GM03348 (cell line): ENCODE measurements at places on chromosomes 7 and 10.

- DNase-seq: no peak
Measured at GRCh38 chr7:88398459-88398858, 91.8 kb upstream of the STEAP4 start.

GRCh38 chr7:42359946-42360345 lies 122.9 kb upstream of the GLI3 start:
- DNase-seq: no peak

DNA sequence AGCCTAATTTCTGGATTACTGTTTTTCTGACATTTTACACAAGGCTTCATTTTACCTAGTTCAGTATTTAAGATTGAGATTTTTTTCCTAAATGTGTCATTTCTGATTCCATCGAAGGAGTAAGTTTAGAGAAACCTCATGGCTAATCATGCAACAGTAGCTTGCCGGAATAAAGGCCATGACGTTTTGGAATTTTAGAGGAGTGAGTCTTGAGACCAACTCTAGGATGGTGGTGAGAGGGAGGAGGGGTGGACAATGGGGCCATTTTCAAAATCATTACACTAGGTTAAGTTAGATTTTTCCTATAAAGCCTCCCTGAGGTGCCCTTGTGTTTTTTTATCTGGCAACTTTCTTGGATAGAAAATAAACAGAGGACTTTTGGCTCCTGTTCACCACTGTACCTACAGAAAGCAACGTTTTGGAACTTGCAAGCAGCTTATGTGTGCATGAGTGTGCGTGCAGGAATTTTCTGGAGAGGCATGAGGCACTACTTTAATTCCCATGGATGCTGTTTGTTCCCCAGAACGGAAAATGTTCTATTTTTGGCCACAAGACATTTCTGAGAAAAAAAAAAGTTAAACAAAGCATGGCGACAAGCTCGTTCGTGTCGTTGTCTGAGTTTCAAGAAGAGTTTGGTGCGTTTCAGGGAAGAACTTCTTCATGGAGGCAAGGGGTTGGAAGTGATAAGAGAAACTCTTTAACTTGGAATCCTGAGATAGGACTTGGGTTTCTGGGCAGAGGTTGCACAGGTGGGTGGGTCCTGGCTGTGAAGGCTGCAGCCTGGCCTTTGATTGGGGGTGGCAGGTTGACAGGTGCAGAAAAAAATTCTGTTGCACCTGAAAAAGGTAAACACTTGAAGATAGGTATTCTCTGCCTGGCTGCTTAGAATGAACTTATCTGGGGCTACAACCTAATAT lies 178.1 kb downstream of the PTEN start:
- DNase-seq: peak; percentile 39

- DNase-seq: peak; percentile 19
Measured at GRCh38 chr7:46990761-46991160, 591.1 kb downstream of the TNS3 start.

GRCh38 chr7:24812305-24812945 lies 55.2 kb upstream of the GSDME start:
- DNase-seq: peak; percentile 71

DNA sequence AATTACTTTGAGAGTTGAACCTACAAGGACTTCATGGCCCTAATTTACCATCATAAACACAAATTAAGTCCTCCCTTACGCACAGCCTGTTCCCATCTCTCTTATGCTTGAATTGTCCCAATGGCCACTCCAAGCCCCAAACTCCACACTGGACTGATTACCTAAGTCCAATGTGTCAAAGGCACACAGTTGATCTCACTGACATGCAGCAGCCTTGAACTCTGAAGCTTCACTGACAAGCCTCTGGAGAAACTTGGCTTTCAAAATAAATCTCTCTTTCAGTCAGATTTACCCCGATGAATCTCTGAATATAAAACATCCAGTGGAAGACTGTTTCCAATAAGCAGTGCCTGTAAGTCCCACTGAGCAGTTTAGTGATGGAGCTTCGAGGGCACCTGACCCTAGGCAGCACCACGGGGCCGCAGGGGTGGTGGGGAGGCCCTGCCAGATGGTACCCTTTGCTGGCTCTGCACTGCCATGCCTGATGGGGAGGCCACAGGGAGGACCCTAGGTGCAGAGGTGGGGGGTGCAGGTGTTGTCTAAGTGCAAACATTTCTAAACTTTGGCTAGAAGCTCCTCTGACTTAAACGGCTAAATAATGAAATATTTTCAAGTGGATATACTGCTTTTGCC lies 3.3 kb upstream of the MAT1A start:
- no peak for DNase-seq

DNA sequence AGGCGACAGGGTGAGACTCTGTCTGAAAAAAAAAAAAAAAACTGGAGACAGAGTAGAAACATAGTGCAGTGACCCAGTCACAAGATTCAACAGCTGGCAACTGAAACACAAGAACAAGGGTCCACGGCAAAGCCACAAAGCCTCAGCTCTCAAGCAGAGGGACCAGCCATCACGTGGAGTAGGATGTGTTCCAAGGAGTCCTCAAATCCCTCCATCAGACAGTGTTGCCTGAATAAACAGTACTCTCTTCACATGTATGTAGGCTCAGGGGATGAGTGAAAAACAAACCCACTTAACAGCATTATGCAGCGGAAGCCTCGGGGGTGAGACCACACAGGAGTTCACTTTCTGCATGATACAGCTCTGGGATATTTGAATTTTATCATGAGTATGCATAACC lies 62.0 kb downstream of the SLIT1 start:
- DNase-seq: no peak

DNA sequence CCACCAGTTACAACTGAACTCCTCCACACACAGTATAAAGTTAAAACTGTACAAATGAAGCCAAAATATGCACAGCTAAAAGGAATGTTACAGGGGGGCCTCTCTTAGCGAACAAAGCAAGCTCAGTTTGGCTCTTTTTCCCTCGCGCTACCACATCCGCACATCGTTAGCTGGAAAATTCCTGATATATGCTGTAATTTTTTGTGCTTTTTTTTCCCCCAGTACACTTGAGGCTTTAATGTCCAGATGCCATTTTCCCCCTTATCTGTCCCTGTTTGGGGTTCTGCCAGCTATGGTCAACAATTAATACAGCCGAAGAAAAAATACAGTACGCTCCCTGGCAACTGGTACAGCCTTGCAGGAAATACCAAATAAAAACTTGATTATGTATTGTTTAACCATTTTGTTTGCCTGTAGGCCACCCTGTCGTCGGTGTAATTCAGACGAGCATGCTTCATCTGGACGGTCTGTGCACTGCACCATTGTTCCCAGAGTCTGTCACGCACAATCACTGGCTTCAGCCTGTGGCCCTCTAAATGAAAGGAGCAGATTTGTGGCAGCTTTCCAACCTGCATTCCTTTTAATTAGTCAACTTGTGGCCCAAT lies 108.1 kb upstream of the FAM133B start:
- DNase-seq: peak; percentile 77

- no peak for DNase-seq
Measured at GRCh38 chr7:36979810-36980248, 255.5 kb upstream of the AOAH start.

DNA sequence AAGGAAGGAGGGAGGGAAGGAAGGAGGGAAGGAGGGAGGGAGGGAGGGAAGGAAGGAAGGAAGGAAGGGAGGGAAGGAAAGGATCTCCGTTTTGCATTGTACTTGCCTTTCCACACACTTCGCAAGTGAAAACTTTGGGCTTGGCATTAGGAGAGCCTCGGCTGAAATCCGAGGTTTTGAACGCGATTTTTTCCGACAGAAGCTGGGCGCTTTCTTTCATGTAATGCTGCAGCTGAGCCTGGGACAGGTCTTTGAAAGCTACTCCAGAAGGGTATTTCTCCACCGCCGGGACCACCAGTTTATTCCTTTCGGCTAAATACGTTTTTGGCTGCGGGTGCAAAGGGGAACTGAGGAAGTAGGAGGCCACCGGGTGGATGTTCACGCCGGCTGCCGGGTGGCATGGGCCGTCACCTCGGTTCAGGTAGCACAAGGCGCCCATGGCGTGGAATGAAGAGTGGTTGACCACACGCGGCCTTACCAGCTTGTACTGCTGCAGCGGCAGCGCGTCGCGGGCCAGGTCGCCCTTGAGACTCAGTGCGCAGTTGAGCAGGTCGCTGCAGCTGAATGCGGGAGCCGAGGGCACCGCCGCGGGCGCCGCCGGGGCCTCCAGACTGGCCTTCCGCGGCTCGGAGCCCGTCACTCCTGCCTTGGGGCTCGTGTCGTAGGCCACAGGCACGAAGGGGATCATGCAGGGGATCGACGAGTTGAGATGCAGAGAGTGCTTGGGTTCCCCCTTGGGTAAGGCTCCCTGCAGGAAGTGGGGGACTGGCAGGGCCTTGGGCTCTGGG lies 825 bp downstream of the FEZF1 start:
- DNase-seq: no peak

DNA sequence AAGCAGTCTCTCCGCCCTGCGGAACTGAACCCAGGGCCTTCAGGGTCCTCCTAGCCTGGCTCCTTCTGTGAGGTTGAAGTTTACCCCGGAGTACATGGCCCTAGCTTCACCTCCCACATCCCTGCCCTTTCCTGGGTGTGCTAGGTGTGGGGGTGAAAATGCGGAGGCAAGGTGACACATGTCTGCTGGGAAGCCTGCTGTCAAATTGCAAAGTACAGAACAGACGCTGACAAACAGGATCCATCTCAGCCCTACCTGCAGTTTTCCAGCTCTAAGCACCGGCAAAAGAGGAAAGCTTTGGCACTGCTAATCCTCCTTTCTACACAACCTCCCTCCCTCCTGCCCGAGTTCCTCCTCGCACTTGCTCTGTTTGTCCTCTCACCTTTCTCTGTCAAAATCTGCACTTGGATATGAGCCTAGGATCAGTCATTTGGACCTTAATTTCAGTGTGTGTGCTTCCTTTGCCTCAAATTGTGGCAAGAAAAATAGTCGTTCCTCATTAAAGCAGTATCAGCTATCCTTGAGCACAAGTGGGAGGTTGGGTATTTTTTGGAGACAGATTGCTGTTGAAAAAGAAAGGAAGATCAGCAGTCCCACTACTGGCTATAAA lies 14.4 kb upstream of the GPR15LG start:
- DNase-seq: no peak

- no peak for DNase-seq
Measured at GRCh38 chr7:22666732-22667131, 60.3 kb upstream of the IL6 start.

DNA sequence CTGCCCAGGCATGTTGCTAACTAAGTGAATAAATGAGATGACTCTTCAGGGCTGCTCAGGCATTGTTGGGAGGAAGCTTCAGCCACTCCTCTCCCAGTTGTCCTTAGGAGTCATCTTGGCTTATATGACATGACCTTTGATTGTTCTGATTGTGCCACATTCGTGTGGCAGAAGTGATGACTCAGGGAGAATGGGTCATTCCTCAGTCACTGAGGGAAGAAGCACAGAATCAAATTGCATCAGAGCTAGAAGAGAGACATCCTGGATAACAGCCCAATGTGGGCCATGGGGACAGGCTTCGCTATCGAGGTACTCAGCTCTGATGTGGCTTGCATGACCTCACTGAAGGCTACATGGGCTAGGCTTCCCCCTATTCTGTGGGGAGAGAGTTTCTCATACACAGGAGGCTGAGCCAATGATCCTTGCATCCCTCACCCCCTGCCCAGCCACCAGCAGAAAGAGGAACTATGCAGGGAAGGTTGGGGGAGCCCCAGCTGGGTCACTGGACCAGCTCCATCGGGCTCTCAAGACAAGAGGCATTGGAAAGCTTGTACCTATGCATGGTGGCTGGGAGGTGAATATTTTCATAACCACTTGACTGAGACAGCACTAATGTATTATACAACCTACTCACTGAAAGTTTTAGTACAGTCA lies 6.0 kb upstream of the HMX3 start:
- no peak for DNase-seq

DNA sequence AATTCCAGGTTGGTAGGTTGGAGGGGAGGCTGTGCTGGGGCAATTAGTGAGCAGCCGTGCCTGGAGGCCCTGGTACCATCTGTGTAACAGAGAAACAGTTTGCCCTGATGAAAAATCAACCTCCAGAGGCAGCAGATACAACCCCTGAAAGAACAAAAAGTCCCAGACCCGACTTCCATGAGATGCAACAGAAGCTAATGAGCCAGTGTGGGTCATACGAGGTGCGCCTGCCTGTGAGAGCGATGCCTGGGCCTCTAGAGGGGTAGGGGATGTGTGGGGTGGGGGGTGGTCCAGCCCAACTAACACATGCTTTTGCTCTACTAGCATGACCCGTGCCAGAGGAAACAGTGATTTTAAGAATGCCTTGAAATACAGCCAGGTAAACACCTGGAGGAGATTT lies 39.3 kb downstream of the CELF2 start:
- no peak for DNase-seq

DNA sequence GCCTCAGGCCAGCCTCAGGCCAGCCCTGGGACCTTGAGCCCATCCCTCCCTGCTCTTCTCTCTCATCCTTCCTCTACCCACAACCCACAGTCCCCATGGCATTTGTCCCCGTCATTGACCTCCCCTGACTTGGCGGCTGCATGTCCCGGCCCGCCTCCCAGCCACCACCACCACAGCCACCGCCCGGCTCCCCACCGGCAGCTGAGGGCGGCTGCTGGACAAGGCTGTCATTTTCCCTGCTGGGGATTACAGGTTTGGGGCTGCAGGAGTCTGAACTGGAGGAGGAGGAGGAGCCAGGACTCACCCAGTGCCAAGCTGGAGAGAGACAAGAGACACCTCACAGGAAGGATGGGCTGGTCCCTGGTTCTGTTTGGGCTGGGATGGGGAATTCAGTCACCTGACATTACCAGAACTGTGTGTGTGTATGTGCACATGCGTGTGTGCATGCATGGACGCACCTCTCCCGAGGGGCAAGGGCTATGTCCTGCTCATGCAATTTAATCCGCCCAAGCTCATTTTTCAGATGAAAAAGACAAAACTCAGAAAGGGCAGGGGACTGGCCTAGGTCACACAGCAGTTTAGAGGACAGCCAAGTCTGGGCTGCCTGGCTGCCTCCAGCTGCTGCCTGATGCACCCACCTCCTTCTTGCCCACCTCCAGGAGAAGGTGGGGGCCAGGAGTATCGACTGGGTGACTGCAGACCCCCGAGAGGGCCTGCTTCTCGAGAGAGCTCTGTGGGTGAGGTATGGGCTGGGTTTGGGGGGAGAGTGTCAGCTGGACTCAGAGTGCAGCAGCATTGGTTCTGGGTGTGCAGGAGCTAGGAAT lies 113.1 kb downstream of the ZMIZ1 start:
- DNase-seq: no peak

DNA sequence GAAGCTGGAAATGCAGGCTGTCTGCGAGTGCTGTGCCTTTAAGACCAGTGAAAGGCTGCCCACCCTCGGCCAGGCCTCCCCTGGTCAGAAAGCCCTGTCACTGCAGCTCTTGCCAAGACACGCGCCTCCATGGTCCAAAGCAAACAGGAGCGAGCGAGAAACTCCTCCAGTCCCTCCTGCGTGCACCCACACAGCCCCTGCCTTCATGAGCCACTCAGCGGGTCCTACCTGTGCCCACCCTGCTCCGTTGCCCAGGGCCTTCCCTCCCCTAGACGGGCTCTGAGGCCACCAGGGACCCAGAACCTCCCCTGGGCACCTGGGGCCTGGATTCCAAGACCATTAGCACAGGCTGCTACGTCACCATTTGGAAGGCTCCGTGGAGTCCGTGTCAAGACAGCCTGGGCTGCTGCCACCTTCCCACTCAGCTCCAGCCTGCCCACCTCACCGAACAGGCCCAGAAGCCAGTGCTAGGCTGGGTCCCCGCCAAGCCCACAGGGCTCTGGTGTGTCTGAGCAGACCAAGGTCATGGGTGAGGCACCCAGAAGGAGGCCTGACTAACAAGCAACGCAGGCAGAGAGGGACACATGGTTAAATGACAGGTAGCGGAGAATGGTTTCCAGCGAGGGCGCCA lies 144.5 kb downstream of the NEURL1 start:
- peak; percentile 80 for DNase-seq

GRCh38 chr7:17325364-17325763 lies 26.9 kb downstream of the AHR start:
- no peak for DNase-seq

- DNase-seq: no peak
Measured at GRCh38 chr7:153091477-153091876, 331.9 kb downstream of the ACTR3B start.
